Left cardiac atrium (tissue), 4 donors: ENCODE measurements at places on chromosomes 11 and 22. TPM values are rescaled to one million over a fixed set of nuclear protein-coding genes. Genes with fewer than 3 reads are reported as not detected.

- DNase-seq: no peak
Measured at GRCh38 chr22:26825960-26826935, 168.9 kb downstream of the MIAT start.

DNA sequence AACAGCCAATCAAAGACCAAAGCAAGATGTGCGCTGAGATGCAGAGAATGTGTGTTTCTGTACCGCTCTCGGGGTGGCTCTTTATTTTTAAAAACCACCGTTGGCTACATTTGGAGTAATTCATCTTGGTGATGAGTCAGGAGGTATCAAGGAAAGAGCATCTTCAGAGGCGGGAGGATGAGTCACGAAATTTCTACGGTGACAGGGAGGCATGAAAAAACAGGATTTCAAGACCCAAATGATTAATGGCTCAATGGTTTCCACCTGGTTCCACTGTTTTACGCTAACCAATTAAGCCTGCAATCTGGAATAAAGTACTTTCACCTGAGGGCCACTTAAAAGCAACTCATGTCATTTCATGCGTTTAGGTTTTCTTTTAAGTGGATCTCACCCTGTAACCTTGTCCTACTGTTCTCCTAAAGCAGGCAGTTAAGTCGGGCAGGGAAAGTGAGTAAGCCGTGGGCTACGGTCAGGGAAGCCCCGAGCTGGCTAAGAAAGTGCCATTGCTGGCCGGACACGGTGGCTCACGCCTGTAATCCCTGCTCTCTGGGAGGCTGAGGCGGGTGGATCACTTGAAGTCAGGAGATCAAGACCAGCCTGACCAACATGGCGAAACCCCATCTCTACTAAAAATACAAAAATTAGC is 74.6 kb downstream of the CELSR1 start:
- DNase-seq: no peak

CDKN1C gene
- total RNA-seq: 44.2 TPM

P4HA3 gene
- 0.38 TPM for total RNA-seq

MAPK11 gene
- total RNA-seq: 15.4 TPM

DNA sequence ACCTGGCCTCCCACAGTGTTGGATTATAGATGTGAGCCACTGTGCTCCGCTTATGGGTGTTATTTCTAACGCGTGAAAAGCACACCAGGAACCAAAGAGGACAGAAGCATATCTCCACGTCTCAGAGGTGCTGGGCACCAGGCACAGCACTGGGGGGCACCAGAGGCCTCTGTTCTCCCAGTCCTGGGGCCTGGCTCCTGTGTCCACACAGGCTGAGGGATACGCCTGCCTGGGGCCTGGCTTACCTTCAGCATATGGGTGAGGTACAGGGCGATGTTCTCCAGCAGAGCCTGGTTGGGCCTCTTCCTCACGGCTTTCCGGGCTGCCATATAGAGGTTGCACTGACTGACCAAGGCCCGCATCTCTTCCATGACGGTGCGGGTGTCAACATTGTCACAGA is 24.7 kb upstream of the NAP1L4 start:
- DNase-seq: no peak

DNA sequence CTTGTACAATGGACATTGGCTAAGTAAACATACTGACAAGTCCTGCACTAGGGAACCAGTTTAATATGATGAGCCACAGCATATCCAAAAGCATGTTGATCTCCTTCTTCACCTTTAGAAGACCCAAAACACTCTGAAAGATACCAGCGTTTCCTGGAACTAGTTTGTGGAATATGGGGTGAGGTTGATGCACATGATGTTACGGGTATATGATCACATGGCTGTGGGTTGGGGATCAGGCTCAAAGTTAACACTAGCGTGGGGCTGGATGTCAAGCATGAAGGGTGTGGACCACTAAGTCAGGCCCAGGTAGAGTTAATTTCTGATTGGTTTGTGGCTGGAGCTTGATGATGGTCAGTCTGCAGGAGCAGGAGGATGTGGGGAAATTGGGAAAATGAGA is 9.0 kb downstream of the IGLL5 start:
- no peak for DNase-seq

DNA sequence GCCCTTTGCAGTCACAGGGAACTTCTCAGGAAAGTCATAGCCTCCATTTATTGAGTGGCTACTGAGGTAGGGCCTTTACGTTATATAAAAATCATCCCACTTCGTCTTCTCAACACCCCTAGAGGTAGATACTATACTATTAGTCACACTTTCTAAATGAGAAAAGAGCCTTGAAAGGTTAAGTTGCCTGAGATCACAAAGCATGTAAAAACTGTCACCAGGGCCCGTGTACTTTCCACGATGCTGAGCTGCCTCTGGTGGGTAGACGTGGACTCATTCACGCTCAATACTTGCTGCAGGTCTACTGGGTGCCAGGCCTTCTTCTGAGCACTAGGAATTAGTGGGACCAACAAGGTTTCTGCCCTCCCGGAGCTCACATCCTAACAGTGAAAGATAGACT is 16.3 kb downstream of the CHRDL2 start:
- DNase-seq: no peak

- DNase-seq: no peak
Measured at GRCh38 chr11:92801685-92802084, 167.8 kb upstream of the MTNR1B start.

- DNase-seq: peak; percentile 83
Measured at GRCh38 chr22:18057568-18058209, 20.1 kb upstream of the PEX26 start.

GRCh38 chr22:22720724-22721261 is 76.4 kb downstream of the GGTLC2 start:
- DNase-seq: no peak

RTN4R gene
- total RNA-seq: 1.4 TPM

GRCh38 chr11:117815262-117815803 is 9.2 kb downstream of the FXYD2 start:
- DNase-seq: peak; percentile 39

DNA sequence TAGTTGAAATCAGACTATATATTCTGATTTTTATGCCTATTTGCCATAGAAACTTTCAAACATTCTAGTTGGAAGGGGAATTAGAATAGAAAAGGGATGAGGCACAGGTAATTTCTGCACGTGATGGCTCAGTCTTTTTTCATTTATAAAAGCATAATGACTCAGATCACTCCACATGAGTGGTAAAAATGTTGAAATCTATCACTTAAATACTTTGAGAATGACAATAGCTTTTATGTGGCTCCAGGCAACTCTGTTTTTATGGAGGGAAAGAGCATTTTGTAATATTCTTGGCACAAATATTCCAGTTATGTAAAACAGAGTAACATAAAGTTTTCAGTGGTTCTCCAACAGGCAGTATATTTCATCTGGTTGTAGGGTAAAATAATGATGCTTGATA is 5.9 kb upstream of the MMP3 start:
- no peak for DNase-seq

- no peak for DNase-seq
Measured at GRCh38 chr11:16787035-16787742, 48.7 kb downstream of the C11orf58 start.

SCGB2A2 gene
- not detected for total RNA-seq

HSD17B12 gene
- total RNA-seq: 119 TPM

MYBPC3 gene
- 966 TPM for total RNA-seq

DNA sequence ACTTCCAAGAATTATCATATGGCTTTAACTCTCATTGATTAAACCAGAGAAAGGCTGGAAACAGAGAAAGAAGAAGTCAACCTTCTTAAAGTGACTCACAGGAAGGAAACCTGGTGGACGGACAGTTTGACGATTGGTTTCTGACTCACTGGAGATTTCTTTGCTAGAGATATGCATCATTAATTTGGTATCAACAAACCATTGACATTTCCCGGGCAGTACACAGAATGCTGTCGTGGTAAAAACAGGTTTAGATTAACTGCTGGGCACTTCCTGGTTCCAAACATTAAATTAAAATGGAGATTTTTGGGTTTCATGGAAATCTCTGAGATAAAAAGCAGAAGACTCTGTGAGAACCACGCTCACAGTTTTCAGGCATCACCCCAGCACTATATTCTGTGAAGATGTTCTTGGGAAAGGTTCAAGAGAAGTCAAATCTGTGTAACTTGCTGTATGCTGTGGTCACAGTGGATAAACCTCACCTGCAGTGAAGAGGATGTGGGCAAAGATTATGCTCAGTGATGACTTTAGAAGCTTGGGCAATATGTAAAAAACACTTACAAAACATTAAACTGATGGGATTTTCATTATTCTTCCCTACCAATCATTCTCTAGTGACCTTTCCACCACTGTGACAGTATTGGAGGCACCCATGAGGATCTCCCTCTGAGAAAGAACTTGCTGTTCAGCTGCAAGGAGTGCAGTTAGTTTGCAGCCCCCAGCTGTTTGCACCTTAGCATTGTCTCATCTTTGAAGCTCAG is 61.1 kb upstream of the CD44 start:
- DNase-seq: no peak

TUB gene
- total RNA-seq: 13.1 TPM

GRCh38 chr11:3920148-3920852 is 64.8 kb downstream of the STIM1 start:
- DNase-seq: peak; percentile 46

DNA sequence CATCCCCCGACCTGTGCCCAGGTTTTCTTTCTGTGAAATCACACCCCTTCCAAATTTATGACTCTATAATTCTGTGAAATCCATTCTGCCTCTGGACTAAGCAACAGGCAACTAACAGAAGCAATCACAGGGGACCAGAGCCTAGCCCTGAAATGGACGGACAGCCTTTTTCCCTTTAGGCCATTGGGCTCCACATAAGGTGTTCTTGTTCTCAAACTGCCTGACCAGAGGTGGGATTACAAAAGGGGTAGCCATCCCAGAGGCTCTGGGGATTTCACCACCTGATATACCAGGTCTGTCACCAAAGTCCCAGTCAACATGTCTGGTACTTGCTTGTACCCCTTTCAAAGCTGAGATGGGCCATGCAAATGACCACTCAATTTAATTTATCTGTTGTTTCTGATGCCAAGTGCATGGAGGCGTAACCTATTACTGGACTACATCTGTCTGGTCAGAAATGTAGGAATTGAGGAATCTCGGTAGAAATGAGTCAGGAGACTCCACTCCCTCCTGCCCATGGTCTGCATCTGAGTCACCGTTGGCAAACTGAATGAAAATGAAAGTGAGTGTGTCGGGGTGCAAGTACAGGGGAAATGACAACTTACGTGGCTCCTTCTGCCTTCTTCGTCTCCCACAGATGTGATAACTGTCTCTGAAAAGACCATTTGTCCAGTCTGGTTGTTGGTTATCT is 10.2 kb downstream of the DKK3 start:
- no peak for DNase-seq

- DNase-seq: peak; percentile 53
Measured at GRCh38 chr11:6703247-6704063, 20.3 kb upstream of the MRPL17 start.

DNA sequence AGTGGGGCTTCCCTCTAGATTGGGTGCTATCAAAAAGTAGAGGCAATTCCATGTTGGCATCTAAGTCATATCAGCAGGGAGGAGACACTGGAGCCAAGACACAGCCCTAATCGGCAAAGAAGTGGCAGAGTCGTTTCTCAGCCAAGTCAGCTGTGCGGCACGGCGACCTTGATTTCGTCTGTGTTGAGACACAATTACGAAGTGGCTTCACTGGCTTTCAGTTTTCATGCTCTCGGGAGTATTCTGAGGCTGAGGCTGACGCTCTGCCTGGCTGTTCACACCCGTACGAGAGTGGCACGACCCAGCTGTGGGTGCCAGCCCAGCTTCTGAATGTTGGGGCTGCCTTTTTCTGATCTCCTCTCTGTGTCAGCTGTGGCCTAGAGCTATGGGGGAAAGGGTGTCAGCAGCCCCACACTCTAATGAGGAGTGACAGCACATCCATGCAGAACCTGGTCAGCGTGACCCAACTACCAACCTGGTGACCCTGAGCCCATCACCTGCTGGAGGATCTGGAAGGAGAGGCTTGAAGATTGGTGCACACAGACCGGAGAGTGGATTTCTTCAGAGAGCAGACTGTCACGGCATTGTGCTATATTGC is 105.7 kb upstream of the TMEM45B start:
- no peak for DNase-seq

SGSM1 gene
- 24.8 TPM for total RNA-seq
